GF-D8 (cell line): ENCODE measurements at places on chromosomes 13 and 19.

- DNase-seq, result peak; percentile 68
These were observed 9.7 kb downstream of the IGSF23 start for GRCh38 chr19:44623080-44623479.

- DNase-seq, result peak; percentile 86
These were observed 547.0 kb upstream of the SLITRK5 start for GRCh38 chr13:87123987-87124784.

DNA sequence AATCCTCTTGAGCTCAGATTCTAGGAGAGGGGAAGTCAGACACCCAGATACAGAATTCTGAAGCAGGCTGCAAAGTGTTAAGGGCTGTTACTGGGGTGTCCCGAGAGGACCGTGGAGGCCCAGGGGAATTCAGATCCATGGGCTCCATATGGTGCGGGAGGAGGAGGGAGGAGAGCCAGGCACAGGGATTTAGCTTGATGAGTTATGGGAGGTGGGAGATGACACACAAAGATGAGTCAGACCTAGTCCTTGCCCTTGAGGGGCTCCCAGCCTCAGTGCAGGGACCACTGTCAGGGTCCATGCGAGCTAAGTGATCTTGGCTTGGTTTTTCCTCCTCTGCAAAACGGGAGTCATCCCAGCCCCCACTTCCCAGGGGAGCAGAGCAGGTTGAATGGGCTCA lies 14.4 kb upstream of the GIPR start:
- no peak for DNase-seq

GRCh38 chr13:102724923-102725322 lies 30.1 kb upstream of the METTL21C start:
- DNase-seq, result peak; percentile 57

GRCh38 chr13:24619282-24619681 lies 60.9 kb upstream of the ATP12A start:
- DNase-seq, result no peak

GRCh38 chr13:114100446-114101357 lies 31.7 kb downstream of the RASA3 start:
- no peak for DNase-seq

DNA sequence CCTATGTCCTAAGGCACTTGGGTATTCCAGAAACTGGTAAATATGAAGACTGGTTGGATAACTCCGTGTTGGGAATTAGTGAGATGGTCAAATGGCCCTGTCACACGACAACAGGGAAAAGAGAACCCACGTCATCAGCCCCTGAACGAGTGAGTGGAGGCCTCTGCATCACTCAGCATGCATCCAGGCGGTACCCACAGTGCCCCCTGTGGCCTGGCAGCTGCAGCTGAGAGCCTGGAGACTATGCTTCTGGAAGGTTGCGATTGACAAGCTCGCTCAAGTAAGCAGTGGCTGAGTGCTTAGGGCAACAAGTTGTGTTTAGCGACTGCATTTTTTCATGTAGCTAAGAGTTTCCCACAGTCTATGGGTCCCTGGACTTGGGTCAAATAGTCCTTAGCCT lies 55.9 kb downstream of the COL4A2 start:
- no peak for DNase-seq

DNA sequence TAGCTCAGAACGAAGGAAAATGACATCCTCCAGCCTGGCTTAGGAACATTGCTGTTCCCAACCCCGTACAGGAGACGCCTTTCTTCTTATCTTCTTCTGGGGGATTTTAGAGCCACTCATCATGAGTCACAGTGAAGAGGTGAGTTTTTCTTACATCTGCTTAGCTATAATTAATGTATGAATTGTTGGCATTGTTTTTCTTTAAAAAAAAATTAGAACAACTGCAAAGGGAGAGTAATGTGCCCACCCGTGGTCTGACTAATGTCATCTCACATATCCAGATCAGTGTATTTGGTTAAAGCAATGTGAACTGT lies 310.6 kb upstream of the TSHZ3 start:
- no peak for DNase-seq

DNA sequence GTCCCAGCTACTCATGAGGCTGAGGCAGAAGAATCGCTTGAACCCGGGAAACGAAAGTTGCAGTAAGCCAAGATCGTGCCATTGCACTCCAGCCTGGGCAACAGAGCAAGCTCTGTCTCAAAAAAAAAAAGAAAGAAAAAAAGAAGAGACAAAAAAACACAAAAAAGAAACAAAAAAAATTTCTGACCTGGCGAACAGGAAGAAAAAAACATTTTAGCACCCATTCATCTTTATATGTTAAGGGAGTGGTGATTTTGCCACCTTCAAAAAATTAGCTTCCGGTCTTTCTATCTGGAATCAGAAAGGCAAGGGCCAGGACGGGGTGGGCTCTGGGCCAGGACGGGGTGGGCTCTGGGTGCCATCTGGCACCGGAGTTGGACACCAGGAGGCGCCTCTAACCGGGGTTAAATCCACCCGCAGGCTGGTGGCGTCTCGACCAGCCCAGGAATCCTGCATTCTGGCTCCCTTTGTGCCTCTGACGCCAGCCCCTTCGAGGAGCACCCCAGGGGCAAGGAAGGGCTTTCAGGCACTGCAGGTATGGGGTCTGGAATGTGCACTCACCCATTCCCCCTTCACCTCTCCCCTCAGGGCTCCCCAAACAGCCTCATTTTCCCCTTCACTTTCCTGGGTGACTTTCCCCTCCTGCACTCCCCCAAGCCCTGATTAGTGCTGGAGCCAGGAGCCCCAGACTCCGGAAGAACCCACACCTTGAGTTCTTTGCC lies 10.4 kb upstream of the ZSWIM4 start:
- DNase-seq, result peak; percentile 42

DNA sequence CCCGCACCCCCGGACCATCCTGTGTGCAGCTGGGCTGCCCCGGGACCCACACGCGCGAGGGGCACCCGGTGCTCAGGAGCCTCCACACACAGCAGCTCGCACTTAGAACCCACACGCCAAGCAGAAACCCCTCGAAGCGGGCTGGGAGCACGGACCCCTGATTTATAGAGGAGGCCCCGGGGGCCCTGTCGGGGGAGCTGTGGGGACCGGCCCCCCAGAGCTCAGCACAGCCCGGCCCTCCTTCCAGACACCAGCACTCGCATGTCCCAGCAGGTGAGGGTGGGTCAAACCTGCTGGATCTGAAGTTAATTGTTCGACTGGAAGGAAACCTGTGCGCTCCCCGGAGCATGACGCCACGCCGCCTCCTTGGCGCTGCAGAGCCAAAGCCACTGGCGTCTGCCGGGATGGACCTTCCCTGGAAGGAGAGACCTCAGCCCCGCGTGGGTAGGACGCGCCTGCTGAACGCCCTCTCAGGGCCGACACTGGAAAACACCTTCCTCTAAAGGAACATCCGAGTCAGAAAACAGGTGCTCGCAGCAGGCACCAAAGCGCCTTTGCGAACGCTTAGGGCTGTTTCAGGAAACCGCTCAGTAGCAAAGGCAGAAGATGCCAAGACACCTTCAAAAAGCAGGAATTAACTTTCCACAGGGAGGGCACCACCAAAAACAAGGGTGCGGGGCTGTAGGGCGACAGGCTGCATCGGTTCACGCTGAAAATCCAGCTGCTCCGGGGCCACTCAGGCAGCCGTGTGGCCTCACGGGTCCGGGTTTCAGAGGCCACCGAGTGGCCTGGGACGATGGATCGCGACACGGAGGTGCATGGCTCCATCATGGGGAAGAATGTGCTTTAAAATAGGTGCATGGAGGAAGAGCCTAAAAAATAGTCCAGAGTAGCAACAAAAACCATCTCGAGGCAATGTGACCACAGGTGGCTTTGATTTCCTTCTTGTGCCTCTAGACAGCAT lies 37.8 kb upstream of the GRTP1 start:
- DNase-seq, result no peak

GRCh38 chr19:10473192-10473591 lies 30.0 kb downstream of the KEAP1 start:
- no peak for DNase-seq

DNA sequence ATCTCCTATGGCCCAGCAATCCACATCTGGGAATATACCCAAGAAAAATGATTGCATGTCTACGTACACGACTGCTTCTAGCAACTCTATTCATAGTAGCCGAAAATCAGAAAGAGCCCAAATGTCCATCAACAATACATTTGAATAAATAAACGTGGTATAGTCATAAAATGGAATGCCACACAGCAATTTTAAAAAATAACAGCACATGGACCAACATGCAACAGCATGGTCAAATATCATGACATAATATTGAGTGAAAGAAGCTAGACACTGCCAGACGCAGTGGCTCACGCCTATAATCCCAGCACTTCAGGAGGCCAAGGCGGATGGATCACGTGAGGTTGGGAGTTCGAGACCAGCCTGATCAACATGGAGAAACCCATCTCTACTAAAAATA lies 16.3 kb downstream of the TEX101 start:
- no peak for DNase-seq

DNA sequence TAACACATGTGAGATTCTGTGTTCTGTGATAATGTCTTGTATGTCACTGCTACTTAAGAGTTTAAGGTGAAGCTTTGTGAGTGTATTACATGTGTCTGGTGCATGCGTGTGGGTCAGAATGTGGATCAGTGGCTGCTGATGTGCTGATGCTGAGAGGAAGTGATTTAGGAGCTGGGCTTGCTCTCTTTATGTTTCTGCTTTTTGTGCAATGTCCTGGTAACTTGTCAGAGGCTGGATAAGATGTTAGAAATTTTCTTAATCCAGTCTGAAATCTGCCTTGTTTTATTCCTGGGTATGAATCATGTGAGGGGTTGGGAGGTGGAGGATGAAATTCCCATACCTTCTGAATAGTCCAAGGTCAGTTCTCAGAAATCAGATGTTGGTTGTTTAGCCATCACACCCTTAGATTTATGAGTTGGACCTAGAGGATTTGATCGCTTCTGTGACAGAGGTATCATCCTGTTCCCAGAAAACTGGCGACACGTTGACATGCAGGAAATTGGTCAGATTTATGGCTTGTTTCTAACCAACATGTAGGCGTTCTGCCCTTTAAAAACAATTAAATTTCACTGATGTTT lies 24.5 kb upstream of the CXCL17 start:
- no peak for DNase-seq

- no peak for DNase-seq
These were observed 14.7 kb upstream of the B3GLCT start for GRCh38 chr13:31184981-31185645.
